Activated CD8-positive, alpha-beta memory T cell treated with anti-CD3 and anti-CD28 coated beads for 24 hours (primary cell): ENCODE measurements at places on chromosomes 2 and 18.

DNA sequence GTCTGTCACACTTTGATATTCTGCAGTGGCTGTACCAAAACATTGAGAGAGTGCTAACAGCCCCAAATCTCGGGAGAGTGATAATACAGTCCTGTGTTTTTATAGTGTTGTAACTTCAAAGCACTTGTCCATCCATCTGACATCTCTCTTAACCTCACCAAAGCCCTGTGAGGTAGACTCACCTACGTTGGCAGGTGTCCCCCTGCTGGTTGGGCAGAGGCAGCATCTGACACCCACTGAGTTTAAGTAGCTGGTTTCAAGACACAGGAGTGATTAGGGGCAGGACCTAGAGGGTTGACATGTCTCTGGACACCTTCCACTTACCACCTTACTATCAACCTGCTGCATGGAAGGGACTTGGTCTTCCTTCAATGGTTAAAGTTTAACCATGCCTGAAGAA is 22.9 kb downstream of the COLEC12 start:
- DNase-seq = no peak

DNA sequence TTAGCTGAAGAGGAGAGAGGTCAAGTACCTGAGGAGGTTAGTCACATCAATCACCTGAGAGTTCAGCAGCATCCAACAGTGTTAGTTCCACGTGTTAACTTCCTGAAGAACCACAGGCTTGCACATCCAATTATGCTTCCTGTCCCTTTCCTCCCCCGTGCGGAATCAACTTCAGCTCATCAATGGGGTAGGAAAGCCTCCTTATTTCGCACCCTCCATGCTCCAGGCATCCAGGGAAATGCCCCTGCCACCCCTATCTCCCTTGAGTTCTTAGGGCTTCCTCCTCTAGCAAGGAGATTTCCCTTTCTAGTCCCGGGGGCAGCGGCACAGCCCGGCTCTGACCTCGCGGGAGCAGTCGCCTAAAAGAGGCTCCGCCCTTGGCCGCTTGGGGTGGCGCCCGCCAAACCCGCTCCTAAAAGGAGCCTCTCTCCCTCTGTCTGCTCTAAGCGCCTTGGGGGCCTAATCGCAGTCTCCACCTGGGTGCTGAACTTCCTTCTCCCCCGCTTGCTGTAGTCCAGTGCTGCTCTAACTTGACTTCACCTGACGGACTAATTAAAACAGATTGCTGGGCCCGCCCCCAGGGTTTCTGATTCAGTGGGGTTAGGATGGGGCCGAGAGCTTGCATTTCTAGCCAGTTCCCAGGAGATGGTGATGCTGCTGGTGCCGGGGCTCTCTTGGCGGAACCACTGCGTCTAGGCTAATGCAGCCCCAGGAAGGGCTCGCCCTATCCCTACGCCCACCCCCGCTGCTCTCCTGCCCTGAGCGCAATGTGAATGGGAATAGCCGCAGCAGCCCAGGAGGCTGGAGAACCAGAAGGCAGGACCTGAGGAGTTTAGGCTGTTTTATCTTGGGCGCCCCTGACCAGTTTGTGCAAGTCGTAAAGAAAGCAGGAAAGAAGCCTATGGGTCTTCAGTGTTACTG is 3.4 kb upstream of the TET3 start:
- DNase-seq = peak; percentile 74

GRCh38 chr2:42360493-42360889 is 526 bp downstream of the COX7A2L start:
- no peak for DNase-seq

DNA sequence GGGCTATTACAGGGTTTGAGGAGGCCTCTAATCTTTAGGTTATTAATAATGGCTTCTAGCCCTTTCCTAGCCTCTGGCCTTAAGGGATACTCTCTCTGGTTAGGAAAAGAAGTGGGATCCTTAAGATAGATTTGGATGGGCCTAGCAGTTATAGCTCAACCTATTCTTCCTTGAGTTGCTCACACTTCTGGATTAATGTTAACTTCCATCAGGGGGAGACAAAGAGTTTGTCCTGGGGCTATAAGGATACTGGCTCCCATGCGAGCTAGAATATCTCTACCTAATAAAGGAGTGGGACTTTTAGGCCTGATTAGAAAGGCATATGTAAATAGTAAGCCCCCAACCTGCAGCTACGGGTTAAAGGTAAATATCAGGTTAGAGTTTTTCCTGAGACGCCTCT is 14.3 kb upstream of the PTH2R start:
- no peak for DNase-seq

- DNase-seq = no peak
Observed at GRCh38 chr2:75200140-75201096, 1.1 kb upstream of the TACR1 start.

- DNase-seq = no peak
Observed at GRCh38 chr2:66897181-66897580, 462.3 kb downstream of the MEIS1 start.

DNA sequence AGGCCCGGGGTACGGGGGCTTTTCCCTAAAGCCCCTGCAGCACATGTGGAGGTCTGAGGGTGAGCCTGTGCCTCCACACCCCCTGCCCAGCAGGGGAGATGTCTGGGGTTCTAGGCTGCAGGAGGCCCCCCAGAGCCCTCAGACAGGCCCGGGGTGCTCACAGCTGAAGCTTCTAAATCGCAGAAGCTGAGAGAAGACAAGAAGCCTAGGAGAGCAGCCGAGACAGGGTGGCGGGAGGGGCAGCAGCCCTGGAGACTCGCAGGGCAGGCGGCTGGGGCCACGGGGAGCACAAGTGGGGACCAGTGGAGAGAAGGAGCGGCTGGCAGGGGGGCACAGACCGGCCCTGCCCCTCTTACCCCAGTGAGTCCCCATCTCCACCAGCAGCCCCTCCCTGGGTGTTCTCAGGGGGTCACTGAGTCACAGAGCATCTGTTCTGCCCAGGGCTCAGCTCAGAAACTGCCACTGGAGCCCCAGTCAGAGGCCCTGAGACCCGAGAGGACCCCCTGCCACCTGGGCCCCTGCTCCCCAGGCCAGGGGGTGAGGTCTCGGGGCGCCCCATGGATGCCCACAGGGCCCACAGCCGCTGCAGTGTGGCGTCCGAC is 26.1 kb downstream of the GPC1 start:
- DNase-seq = no peak

DNA sequence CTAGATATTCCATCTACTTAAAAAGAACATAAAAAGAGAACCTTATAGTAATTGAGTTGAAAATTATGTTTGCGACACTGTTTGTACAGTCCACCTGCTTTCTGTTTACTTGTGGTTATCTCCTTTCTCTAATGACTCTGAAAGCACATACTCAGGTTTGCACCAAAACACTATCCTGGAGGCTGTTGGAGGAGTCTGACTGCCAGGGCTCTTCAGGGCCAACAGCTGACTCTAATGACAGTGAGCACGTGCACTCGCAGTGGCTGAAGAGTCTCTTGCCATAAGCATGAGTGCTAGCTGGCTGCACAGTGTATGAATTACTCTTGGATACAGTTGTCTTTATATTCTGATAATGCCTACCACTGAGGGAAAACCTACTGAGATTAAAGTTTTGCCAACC is 16.7 kb upstream of the GLS start:
- DNase-seq = no peak

DNA sequence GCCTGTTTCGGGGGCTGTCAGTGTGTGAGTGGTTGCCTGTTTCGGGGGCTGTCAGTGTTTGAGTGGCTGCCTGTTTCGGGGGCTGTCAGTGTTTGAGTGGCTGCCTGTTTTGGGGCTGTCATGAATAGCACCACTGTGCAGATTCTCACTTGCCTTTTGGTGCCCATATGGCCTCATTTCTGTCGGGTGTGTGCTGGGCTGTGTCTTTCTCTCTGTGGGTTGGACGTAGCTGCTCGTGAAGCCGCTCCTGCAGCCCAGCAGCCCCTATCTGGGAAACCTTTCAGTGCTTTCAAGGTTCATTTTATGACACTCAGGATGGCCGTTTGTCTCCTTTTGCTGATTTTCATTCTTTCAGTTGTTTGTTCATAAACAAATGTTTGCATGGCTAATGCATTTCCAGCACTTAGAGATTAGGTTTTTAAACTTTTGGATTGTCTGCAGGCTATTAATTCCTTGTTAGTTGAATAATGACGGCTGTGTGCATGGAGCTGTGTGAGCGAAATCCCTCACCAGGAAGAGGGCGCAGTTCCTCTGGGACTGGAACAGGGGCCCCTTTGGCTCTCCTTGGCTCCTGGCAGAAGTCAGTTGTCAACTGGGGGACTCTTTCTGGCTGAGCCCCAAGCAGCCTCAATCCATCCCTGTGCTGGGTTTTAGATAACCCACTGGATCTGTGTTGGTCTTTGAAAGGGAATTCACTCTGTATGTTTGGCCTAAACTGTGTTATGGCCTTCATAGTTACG is 10.8 kb downstream of the AGAP1 start:
- no peak for DNase-seq

- DNase-seq = no peak
Observed at GRCh38 chr2:126908721-126909177, 10.1 kb downstream of the TEX51 start.

- DNase-seq = peak; percentile 46
Observed at GRCh38 chr18:12779043-12779442, 76.2 kb downstream of the PSMG2 start.

- peak; percentile 100 for DNase-seq
Observed at GRCh38 chr2:134918526-134919340, at the start of gene CCNT2. TSS of gene CCNT2 (plus strand) at chr2:134918822. CDS start at chr2:134918855, 33 bp downstream.

DNA sequence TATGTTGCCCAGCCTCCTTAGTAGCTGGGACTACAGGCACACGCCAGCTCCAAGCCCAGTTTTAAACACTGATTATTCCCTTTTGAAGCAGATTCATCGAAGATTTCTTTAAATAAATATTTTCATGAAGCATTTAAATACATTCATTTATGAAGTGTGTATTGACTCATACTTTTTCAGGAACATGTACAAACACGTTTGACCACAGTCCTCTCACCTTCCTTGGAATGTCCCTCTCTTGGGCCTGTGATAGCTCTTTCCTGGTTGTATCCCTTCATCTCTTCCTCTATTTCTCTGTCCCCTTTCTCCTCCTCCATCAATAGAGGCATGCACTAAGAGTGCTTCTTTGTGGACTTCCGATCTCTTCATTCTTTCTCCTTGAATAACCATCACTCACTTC is 2.5 kb downstream of the PSTPIP2 start:
- no peak for DNase-seq

DNA sequence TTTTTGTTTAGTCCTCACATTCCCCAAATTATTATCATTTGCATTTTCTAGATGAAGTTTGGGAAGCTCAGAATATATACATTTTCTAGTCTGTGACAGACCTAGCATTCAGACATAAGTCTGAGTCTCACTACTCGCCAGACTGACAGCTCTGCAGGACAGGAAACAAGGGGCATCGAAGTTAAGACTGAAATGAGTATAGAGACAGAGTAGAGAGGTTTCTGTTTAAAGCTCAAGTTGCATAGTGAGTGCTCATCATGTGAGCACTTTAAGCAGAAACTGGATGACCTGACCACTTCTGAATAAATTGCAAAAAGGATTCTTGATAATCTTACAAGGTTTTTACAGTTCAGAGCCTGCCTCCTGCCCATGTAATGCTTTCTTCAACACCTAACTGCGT is 1.1 kb downstream of the HADHB start:
- no peak for DNase-seq

GRCh38 chr2:236369661-236370062 is 105.5 kb upstream of the ASB18 start:
- no peak for DNase-seq

- DNase-seq = no peak
Observed at GRCh38 chr18:59846814-59847490, 52.8 kb upstream of the PMAIP1 start.

- no peak for DNase-seq
Observed at GRCh38 chr2:59968441-59968840, 585.0 kb downstream of the BCL11A start.

- no peak for DNase-seq
Observed at GRCh38 chr2:60957643-60958042, 59.9 kb upstream of the PEX13 start.

GRCh38 chr2:102510791-102511575 is 38.0 kb downstream of the SLC9A4 start:
- no peak for DNase-seq

DNA sequence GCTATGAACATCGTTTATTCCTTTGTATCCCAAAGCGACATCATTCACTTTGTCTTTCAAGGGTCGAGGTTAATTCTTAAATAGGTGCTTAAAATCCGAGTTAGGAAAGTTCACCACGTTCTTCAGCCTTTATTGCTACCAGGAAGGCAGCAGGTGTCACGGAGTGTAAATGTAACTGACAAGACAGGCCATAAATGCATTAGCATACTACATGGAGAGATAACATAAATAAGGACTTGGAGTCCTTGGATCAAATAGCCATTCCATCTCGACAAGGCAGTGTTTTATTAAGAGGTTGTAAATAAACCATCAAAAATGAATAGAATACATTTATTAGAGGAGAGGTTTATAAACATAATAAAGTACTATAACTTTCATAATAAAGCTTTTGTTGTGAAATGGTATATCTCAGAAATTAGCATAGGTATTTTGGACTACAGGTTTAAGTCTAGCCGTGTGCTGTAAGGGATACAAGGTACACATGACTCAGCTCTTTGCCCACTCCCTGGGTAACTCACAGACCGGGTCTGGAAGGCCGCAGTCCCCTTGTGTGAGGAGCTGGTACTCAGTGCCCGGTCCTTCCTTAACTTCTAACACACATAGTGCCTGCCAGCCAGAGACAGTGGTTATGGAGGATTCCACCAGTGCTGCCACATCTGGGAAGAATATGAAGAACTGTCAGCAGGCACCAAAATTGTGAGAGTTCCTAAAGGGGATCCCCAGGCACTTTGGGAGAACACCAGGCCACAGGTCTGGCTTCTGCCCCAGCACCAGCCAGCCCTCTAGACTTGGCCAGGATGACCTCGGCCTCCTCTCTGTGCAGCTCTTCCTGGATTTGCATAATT is 29.4 kb downstream of the CAPN13 start:
- DNase-seq = peak; percentile 17

- no peak for DNase-seq
Observed at GRCh38 chr18:56910237-56910636, 236.7 kb upstream of the BOD1L2 start.

GRCh38 chr18:25229920-25230319 is 122.0 kb downstream of the ZNF521 start:
- DNase-seq = no peak

DNA sequence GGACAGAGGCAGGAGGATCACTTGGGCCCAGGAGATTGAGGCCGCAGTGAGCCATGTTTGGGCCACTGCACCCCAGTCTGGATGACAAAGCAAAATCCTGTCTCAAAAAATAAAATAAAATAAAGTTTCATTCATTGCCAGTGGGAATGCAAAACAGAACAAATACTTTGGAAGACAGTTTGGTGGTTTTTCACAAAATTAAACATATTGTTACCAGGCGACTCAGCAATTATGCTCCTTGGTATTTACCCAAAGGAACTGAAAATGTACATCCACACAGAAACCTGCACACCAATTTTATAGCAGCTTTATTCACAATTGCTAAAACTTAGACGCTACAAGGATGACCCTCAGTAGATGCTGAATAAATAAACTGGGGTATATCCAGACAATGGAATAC is 35.8 kb downstream of the FOSL2 start:
- DNase-seq = no peak

- no peak for DNase-seq
Observed at GRCh38 chr2:126661702-126662500, 5.9 kb downstream of the GYPC start.

GRCh38 chr2:111669928-111670695 is 213.9 kb downstream of the ANAPC1 start:
- no peak for DNase-seq
